Endodermal cell (in vitro differentiated cells): ENCODE measurements at places on chromosomes 2 and 18. TPM values are rescaled to one million over a fixed set of nuclear protein-coding genes. Genes with fewer than 3 reads are reported as not detected.

Gene DRC1
- total RNA-seq, result 0.33 to 0.75 TPM (median 0.65 TPM) in 3 replicates

GRCh38 chr2:68832233-68832869 is 38.8 kb downstream of the BMP10 start:
- DNase-seq, result no peak

GRCh38 chr18:45662468-45662867 is 47.2 kb downstream of the SLC14A2 start:
- peak; percentile 13 for DNase-seq

- DNase-seq, result no peak
These were observed 53.6 kb upstream of the AFF3 start for GRCh38 chr2:100195942-100196341.

- no peak for DNase-seq
These were observed 63.0 kb upstream of the CYP1B1 start for GRCh38 chr2:38138996-38139395.

DNA sequence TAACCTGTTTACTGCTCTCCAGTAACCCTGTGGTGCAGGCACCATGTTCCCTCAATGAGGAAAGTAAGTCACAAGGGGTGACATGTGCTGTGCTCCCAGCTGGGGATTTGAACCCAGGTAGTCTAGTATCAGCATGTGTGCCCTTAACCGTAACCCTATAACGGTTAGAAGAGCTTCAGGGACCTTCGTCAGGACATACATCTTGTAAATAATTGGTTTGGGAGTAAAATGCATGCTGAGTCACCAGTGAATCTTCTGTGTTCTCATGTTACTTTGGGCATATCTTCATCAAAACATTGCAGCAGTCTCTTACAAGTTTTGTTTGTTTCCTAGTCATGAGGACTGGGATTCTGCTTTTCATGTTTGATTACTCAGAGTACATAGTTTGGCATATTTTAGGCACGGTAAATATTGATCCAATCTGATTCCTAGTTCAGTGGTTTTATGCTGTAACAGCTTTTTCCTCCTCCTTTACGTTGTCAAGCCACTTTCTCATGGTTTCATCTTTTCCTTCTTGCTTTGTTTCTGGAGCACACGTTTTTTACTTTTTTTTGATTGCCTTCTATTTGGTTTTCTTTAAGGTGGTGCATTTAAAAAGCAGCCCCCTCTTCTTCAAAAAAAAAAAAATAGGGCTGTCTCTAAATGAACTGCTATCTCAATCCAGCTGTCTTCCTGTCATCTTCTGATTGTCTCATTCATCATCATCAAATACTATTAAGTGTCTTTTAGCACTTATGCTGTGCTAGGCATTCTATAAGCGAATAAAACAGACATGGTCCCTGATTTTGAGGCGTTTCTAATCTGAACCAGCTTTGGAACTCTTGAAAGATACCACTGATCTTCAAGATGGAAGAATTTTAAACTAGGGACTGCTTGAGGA is 50.4 kb downstream of the CLIP4 start:
- DNase-seq, result no peak

Gene KCNF1
- total RNA-seq, result 15.0 and 17.0 TPM in 2 replicates

- DNase-seq, result no peak
These were observed 14.9 kb upstream of the ECEL1 start for GRCh38 chr2:232502511-232502910.

DNA sequence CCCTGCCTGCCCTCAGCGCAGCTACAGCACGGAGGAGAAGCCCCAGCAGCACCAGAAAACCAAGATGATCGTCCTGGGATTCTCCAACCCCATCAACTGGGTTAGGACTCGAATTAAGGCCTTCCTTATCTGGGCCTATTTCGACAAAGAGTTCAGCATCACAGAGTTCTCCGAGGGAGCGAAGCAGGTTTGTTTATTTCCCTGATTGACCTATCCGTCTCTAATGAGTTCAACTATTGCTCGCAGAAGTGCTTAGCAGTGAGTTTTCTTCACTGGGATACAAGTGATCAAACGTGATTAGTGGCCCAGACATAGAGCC is 639 bp downstream of the MAIP1 start:
- DNase-seq, result no peak

DNA sequence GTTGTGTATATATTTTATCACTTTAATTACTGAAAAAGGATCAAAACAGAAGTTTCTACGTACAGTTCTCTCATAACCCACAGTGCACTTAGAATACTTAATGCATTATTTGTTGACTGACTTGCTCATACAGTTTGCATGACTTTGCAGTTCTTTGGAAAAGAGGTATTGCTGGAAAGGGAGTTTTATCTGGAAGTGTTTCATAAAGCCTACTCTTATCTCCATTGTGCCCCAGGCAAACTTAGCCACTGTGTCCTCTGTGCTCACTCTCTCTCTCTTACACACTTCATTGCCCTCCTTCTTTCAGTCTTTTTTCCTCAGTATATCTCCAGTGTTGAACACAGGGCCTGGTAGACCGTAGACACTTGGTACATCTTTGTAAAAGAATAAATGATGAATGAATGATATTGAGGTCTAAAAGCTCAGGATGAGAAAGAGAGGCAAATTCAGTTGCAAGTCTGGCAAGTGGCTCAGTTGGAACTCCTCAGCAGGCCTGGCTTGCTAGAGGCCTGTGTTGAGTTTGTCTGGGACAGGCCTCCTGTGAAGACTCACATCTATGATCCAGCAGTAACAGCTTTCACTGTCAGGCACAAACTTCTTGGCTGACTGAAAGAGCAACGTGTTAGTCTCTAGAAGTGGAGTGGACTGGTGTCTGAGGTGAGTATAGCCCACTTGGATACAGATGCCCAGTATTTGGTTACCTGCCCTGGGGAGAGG is 56.1 kb downstream of the SETBP1 start:
- DNase-seq, result no peak

DNA sequence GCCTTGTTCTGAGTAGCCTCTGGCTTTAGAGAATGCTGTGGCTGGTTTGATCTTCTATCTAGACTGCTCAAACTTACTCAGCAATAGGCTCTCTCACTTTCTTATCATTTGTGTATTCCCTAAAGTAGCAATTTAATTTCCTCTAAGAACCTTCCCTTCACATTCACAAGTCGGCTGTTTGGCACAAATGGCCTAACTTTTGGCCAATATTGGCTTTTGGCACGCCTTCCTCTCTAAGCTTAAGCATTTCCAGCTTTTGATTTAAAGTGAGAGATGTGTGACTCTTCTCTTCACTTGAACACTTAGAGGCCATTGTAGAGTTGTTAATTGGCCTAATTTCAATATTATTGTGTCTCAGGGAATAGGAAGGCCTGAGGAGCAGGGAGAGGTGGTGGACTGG is 219.5 kb upstream of the PXDN start:
- DNase-seq, result no peak

Gene FZD7
- total RNA-seq, result 193 to 271 TPM (median 199 TPM) in 3 replicates

DNA sequence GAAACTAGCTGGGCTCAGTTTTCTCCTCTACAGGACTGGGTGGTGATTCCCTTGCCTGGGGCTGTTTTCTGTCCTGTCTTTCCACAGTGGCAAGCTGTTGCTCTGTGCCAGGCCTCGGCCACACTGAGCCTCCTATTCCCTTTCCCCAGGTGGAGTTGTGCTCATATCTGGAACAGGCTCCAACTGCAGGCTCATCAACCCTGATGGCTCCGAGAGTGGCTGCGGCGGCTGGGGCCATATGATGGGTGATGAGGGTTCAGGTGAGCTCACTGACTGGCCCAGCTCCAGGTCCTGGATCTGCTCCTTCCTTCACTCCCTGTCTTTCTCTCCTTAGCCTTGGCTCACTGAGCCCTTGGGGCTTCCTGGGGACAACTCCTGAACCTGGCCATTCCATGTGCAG is 4.0 kb downstream of the NAGK start:
- DNase-seq, result peak; percentile 21

DNA sequence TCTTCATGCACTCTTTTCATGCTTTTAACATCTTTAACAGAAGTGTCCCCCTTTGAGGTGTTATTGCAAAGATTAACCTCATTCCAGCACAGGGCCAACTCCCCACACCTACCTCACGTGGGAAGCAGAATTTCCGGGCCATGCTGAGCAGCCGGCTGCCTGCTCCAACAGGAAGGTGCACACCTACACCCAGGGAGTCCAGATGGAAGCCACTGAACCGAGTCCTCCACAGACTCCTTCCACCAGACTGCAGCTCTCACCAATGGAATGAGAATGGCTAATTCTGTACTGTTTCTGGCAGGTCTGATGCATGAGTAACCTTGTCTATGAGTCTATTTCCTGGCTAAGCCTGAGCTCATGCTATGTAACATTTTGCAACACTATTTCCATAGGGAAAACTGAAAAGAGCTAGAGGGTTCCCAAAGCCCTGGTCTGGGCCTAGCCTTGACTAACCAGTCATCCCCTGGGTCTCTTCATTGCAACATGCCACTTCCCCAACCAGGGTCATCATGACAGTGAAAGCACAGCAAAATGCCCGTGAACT is 11.0 kb downstream of the ERFE start:
- DNase-seq, result no peak

DNA sequence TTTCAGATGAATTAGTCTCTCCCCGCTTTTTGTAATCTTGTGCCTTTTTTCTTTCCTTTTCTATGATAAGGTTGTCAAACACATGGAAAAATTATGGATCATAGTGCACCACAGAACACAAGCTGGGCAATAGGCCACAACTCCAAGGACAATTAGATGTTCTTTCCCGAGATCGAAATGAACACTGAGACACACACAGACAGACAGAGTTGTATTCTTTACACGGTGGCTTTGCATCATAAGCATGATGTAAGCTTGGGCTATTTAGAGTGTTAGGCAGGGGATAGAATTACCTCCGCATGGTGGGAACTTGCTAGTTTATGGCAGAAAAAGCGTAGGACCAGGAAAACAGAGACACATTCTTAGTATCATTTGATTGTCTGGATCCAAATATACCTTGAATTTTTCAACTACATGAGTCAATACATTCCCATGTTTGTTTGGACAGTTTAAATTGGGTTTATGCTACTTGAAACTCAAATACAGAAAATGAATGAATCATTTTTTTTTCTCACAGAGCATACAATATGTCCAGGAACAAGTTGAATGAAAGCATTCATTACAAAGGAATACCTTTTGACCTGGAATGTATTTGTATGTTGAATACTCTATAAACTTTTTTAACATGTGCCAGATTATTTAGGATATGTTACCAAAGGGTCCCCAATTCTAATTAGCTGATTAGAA is 1611.5 kb upstream of the TMEFF2 start:
- DNase-seq, result no peak

DNA sequence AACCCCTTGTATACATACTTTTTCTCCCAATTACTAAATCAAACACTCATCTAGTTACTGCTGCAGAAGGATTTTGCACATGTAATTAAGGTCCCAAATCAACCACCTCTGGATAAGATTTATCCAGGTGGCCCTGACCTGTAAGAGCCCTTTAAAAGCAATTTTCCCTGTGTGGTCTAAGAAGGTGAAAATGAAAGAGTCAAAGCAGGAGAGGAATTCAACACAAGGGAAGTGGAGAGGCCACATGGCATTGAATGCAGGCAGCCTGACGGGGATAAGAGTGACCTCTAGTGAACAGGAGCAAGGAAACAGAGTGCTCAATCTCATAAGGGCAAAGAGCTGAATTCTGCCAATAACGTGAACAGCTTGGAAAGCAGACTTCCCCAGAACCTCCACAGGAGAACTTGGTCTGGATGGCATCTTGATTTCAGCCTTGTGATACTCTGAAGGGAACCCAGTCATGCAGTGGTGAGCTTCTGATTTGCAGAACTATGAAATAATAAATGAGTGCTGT is 27.2 kb downstream of the PPP3R1 start:
- DNase-seq, result peak; percentile 67

- DNase-seq, result peak; percentile 26
These were observed 55.5 kb downstream of the NEURL3 start for GRCh38 chr2:96449637-96450036.

Gene MROH2A
- total RNA-seq, result not detected in 2 replicates

DNA sequence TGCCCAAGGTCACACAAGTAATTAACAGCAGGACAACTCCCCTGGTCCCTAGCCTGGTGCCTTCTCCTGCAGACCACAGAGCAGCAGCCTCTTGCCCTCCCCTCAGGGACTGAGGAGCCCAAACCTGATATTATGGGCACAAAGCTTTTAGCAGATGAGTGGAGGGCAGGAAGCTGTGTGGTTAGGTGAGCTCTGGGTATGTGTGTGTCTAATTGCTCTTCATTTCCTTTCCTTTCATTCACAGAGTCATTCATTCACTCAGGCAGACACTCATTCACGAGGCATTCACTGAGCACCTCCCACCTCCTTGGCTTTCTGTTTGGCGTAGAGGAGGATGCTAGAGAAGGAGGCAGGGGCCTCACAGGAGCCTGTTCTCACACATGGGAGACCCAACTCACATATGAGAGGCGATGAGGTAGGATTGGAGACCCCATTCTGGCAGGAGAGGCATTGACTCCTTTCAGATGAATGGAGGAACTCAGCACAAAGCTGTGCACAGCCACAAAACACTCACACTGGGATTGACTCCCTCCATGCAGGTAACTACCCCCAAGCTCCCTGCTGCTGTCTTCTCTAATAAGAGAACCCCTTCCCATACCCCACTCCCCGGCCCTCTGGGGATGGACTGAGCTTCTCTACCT is 306.8 kb upstream of the SKOR2 start:
- DNase-seq, result peak; percentile 47

Gene DSG1
- not detected in 2 replicates for total RNA-seq

DNA sequence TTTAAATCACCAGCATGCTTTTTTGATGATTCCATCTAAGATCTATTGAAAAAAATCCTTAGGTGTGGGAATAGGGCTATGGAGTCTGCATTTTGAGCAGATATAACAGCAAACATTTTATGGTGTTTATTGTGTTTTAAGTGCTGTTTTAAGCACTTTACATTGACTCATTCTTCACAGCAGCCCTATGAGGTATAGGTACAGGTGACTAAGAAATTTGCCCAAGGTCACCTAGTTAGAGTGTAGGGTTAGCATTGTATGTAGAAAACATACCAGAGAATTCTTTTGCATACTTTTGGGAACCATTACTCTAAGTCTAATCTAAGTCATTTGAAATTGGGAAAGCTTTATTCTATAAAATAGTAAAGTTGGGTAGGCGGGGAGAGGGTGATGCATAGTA is 31.3 kb downstream of the PPM1B start:
- DNase-seq, result no peak

GRCh38 chr2:32289165-32289999 is 11.7 kb downstream of the YIPF4 start:
- no peak for DNase-seq

Gene ZNF804A
- total RNA-seq, result not detected in 3 replicates

DNA sequence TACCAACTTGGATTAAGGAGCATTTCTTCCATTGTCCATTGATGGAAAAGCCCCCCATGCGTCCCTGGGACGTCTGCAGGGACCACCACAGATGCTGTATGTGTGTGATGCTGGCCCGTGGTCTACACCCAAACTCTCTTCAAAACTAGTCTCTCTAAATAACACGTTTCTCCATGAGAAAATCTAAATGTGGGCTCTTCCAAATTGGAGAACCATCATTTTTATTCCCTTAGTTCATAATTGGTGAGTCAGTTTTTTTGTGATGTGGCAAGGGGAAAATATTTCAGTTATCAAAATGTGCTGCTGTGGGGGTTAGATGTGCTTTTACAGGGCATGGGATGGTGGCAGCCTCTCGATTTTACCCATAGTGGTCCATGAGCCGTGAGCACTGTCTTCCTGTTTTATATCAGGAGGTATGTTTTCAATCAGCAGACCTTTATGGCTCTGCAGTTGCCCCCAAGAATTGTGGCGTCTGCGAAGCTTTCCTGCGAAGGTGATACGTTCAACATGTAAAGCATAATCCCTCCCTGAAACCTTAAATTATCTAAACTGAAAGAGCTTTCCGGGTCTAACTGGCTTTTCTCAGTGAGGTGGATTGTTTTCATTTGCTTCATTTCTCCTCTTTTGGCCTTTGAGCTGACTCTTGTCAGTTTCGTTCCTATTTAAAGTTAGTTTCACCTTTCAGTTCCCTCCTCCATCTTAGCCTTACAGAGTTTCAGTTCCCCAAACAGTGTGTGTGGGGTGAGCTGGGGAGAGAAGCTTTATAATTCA is 78.4 kb downstream of the SETBP1 start:
- DNase-seq, result no peak

GRCh38 chr2:47906157-47907038 is at the start of gene FBXO11:
FBXO11 (minus strand) TSS chr2:47906498; CDS start chr2:47905720, 778 bp downstream.
- DNase-seq, result peak; percentile 98
